ENCODE measurements at places on chromosomes 2 and 18. TPM values are rescaled to one million over a fixed set of nuclear protein-coding genes. Genes with fewer than 3 reads are reported as not detected.

DNA sequence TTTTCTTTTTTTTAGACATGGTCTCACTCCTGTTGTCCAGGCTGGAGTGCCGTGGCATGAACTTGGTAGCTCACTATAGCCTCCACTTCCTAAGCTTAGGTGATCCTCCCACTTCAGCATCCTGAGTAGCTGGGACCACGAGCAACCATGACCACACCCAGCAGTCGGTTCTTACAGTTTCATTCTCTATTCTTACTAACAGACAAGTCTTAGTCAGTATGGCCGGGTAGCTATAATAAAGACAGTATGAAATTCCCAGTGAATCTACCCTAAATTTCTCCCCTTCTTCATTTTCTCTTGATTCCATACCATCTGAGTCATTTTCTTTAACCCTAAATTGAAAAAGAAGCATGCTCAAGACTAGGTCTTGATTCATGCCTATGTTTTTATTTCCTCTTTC is 775.3 kb upstream of the NRXN1 start:
- H3K27me3 ChIP-seq, result no peaks in the 10 kb centered on the region
- no peak overlapping the region for H3K4me3 ChIP-seq
- DNase-seq, result no peak
- H3K36me3 ChIP-seq, result no peaks in the 10 kb centered on the region
- H3K4me1 ChIP-seq, result no peaks in the 10 kb centered on the region

The SAG gene
- 0.69 TPM for total RNA-seq

DNA sequence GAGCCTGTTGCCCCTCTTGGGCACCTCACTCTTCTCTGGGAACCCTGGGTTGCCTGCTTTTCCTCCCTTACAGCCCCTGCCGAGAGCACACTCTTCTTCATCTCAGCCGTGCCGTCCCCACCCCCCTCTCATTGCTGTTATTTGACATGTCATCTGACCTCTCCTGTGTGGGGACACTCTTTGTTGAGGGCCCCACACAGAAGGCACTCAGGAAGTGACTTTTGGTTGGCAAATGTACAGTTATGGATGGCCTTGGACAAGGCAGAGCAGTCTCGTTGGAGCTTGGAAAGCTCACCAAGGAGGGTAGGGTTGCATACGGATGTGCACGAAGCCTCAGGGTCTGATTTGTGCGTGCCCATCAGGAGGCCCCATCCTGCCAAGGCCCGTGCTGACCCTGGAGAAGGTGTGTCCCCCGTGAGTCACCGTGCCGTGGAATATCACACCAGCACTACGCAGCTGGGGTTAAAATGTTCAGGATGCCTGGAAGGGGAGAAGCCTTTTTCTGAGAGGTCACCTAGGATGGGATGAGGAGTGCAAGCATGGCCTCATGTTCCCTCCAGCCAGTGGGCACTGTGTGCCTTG is 93.9 kb downstream of the CTIF start:
- no peak overlapping the region for H3K27ac ChIP-seq
- no peak overlapping the region for H3K4me3 ChIP-seq
- H3K27me3 ChIP-seq, result no peaks in the 10 kb centered on the region
- no peaks in the 10 kb centered on the region for H3K4me1 ChIP-seq
- DNase-seq, result no peak

The AMER3 gene
- not detected for total RNA-seq

The RTP5 gene
- total RNA-seq, result not detected

The CTNNA2 gene
- total RNA-seq, result 7.6 TPM

GRCh38 chr18:40250236-40250635 is 1704.8 kb upstream of the PIK3C3 start:
- H3K4me1 ChIP-seq, result no peaks in the 10 kb centered on the region
- no peak overlapping the region for H3K4me3 ChIP-seq
- no peak overlapping the region for H3K27ac ChIP-seq
- H3K27me3 ChIP-seq, result no peaks in the 10 kb centered on the region
- DNase-seq, result no peak

The EVX2 gene
- not detected for total RNA-seq

GRCh38 chr2:151161821-151162551 is 99.7 kb downstream of the RBM43 start:
- H3K27me3 ChIP-seq, result no peaks in the 10 kb centered on the region
- no peaks in the 10 kb centered on the region for H3K36me3 ChIP-seq
- DNase-seq, result no peak
- no peak overlapping the region for H3K4me3 ChIP-seq
- no peaks in the 10 kb centered on the region for H3K4me1 ChIP-seq
- no peak overlapping the region for H3K27ac ChIP-seq

GRCh38 chr2:53509831-53510388 is 257.7 kb upstream of the CHAC2 start:
- DNase-seq, result no peak
- H3K4me1 ChIP-seq, result no peaks in the 10 kb centered on the region
- no peak overlapping the region for H3K4me3 ChIP-seq
- no peak overlapping the region for H3K27ac ChIP-seq

DNA sequence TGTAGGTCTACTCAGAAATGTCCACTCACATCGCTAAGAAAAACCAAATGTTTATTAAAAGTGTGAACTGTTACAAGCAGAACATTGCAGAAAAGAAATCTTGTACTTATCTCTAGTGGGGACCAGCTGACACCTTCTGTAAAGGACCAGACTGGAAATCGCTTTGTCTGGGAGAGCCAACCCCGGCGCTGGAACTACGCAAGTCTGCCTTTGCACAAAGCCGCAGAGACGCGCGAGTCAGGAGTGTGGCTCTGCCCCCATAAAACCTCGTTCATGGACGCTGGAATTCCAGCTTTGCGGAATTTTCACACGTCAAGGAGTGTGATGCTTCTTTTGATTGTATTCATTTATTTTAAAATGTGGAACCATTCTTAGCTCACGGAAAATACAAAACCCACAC is 141.9 kb upstream of the SALL3 start:
- H3K4me1 ChIP-seq, result no peaks in the 10 kb centered on the region
- H3K27me3 ChIP-seq, result no peaks in the 10 kb centered on the region
- H3K36me3 ChIP-seq, result no peaks in the 10 kb centered on the region
- no peak overlapping the region for H3K4me3 ChIP-seq

The SERPINB3 gene
- not detected for total RNA-seq

The NDC80 gene
- total RNA-seq, result 38.8 TPM

DNA sequence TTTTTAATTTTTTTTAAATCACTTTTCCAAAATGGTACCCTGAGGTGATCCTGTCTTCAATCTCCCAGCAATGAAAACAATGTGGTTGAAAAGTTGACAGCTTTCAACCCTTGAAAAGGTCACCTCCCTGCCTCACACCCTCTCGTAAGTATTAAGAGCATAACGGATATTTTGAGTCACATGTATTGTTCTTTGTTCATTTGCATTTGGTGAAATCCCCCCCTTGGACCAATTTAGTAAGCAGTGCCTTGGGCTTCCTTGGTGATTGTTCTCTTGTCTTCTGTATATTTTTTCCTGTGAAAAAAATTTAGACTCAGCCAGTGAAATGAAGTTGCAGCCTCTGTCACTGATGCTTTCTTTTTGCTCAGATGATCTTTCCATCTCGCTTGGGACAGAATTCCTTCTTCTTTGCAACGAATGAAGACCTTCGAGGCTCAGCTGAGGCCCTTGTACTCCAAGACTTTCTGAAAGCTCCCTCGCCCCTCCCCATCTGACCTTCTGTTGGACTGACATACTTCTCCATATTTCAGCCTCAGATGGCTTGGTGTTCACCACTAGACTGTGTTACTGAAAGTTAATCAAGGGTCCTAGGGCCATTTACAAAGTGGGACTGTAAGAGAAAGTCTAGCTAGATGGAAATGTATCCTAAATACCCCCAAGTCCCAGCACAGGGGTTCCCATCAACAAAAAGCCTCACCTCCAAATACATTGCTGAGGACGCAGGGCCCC is 158.4 kb downstream of the BCL2 start:
- H3K27me3 ChIP-seq, result no peaks in the 10 kb centered on the region
- H3K36me3 ChIP-seq, result peaks cover 5% of the 10 kb centered on the region
- H3K4me1 ChIP-seq, result peaks cover 65% of the 10 kb centered on the region
- H3K27ac ChIP-seq, result peak overlapping the region; percentile 100
- DNase-seq, result peak; percentile 92
- peak overlapping the region; percentile 62 for H3K4me3 ChIP-seq

The MRO gene
- not detected for total RNA-seq

DNA sequence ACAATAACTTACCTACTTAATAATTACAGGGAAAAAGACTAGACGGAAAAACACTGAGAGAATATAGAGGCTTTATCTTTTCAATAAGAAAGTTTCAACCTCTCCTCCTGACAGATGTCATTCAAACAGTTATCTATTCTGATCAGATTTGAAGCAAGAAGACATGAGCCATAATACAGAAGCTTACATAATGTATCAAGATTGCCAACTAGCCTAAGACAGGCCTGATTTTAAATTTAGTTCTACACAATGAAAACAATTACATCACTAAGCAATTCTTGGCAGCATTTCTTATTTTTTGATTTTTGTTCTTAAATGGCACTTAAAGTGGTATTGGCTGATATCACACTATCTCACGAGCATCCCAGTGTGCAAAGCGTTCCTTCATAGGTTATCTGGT is 41.6 kb downstream of the GPR155 start:
- no peak overlapping the region for H3K27ac ChIP-seq
- H3K27me3 ChIP-seq, result no peaks in the 10 kb centered on the region
- DNase-seq, result no peak
- H3K4me3 ChIP-seq, result no peak overlapping the region
- H3K4me1 ChIP-seq, result peaks cover 4% of the 10 kb centered on the region
- no peaks in the 10 kb centered on the region for H3K36me3 ChIP-seq

DNA sequence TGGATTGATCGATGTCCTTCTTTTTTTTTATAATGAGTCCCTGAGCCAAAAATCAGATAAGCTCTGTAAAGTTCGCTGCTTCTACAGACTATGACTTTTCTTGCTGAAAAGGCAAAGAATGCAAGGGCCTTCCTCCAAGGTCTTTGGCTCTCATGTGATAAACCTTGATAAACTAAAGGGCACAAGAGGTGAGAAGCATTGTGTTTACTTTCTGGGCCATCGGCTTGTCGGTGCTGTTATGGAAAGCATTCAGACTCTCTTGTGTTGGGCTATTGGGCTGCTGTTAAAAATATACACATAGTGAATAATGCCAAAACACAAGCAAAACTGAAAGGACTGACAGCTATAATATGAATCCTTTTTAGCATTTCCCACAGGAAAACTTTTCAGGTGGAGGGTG is 472.4 kb upstream of the SPHKAP start:
- no peaks in the 10 kb centered on the region for H3K27me3 ChIP-seq
- H3K36me3 ChIP-seq, result no peaks in the 10 kb centered on the region
- no peaks in the 10 kb centered on the region for H3K4me1 ChIP-seq
- H3K27ac ChIP-seq, result no peak overlapping the region
- DNase-seq, result no peak

DNA sequence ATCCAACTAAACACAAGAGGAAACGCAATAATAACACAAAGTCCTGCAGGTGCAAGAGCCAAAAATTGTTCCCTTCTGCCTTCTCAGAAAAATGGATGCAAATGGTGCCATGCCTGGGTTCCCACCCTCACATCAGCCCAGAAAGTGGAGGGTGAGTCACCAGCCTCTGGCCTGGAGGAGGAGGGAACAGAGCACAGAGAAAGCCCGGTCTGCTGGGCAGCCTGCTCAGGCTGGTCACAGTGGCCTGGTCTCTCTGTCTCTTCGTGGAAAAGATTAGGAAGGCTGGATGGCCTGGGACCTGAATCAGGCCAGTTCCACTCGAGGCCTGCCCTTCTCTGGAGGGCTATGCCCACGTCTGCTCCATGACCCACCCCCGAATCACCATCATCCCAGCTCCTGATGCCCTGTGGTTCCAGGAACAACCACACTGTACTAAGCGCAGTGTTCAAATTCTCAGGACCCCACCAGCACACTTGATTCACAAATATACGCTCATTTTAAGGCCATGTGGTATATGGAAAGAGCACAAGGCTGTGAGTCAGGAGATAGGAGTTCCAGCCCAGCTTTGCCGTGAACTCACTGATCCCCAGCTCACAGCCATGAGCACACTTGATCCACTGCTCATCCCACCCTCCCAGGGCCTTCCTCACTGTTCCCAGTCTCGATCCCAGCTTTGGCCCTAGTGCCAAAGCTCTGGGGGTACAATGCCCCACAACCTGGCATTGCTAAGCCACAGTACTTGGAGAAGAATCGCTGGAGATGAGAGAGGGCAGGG is 82.1 kb downstream of the ZBTB7C start:
- no peaks in the 10 kb centered on the region for H3K4me1 ChIP-seq
- no peak for DNase-seq
- no peak overlapping the region for H3K4me3 ChIP-seq
- no peak overlapping the region for H3K27ac ChIP-seq
- no peaks in the 10 kb centered on the region for H3K36me3 ChIP-seq

The HOXD1 gene
- not detected for total RNA-seq

DNA sequence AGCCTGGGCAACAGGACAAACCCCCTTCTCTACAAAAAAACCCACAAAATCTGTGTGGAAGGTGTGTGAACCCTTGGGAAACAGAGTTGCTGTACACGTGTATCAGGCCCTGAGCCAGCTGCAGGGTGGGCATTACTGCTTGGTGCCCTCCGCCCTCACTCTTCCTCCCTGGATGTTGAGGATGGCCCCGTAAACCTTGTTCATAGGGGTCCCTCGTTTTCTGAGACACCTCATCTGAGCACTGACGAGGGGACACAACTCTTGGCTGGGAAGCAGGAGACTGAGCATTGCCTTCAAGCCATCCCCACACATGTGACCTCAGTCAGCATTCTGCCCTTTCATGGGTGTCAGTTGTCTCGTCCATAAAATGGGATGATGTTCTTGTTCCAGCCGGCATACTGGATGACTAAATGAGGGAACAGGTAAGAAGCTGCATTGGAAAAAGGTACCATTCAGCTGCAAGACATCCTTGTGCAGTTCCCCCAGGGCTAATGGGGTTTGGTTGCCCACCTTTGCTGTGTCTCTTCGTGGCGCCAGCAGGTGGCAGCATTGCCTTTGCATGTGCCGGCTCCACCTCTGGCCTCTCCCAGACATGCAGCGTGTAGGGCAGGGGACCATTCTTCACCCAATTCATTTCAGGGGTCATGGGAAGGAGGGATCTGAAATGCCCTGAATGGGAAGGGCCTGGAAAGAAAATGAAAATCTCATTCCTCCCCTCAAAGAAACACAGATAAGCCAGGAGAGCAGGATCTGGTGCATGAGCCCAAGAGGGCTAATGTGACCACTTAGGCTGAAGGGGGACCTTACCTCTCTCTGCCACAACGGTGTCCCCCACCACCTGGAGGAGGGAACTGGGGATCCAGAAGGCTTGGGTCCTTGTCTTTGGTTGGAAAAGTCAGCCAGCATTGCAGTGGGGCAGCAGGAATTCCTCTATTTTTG is 36.4 kb upstream of the HAAO start:
- no peak overlapping the region for H3K27ac ChIP-seq
- peak; percentile 15 for DNase-seq
- H3K36me3 ChIP-seq, result no peaks in the 10 kb centered on the region
- no peaks in the 10 kb centered on the region for H3K27me3 ChIP-seq
- no peaks in the 10 kb centered on the region for H3K4me1 ChIP-seq
- no peak overlapping the region for H3K4me3 ChIP-seq

DNA sequence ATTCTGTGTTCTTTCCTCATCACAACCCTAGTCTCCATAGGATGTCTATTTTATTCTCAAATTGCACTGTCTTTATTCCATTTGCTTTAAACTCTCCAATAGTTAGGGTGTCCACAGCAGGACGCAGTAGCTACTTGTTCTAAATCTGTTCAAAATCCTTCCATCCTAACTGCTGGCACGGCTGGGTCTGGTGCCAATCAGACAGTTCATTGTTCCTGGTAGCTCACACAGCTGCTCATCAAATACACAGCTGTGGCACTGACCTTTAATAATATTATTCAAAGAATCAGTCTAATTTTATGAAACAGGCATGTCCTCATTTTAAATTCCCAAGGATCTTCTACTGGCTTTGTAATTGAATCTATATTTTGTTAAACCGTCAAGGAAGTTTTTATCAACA is 59.7 kb upstream of the TMEFF2 start:
- H3K4me1 ChIP-seq, result no peaks in the 10 kb centered on the region
- no peak overlapping the region for H3K4me3 ChIP-seq
- H3K36me3 ChIP-seq, result no peaks in the 10 kb centered on the region
- DNase-seq, result no peak

The ACVR2A gene
- total RNA-seq, result 1.7 TPM

All from GM12878 (cell line).